ENCODE measurements at places on chromosomes 16 and 17.
A peak's percentile ranks its signal among the peaks of the same experiment; 100 is the strongest.

- DNase-seq, result no peak
Observed at GRCh38 chr17:78019976-78020716, 61.6 kb downstream of the TNRC6C start.

GRCh38 chr17:48296453-48296852, 133.6 kb downstream of the SKAP1 start:
- DNase-seq, result peak; percentile 32

GRCh38 chr16:65667011-65667578, 545.2 kb upstream of the CDH11 start:
- DNase-seq, result peak; percentile 1

DNA sequence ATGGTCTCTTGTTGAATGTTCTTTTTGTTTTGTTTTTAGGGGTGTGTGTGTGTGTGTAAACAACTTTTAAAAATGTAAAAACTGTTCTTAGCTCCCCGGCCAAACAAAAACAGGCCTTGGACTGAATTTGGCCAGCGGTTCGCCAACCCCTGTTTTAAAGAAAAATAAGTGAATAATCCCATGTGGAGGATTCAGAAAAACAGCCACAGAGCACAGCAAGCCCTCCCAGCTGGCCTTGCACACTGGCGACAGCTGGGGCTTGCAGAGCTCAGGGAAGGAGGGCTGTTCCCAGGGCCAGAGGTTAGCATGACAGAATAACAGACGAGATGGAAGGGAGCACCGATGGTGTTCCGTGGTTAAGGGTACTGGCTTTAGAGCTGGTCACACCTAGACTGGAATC, 39.0 kb downstream of the EMP2 start:
- no peak for DNase-seq

DNA sequence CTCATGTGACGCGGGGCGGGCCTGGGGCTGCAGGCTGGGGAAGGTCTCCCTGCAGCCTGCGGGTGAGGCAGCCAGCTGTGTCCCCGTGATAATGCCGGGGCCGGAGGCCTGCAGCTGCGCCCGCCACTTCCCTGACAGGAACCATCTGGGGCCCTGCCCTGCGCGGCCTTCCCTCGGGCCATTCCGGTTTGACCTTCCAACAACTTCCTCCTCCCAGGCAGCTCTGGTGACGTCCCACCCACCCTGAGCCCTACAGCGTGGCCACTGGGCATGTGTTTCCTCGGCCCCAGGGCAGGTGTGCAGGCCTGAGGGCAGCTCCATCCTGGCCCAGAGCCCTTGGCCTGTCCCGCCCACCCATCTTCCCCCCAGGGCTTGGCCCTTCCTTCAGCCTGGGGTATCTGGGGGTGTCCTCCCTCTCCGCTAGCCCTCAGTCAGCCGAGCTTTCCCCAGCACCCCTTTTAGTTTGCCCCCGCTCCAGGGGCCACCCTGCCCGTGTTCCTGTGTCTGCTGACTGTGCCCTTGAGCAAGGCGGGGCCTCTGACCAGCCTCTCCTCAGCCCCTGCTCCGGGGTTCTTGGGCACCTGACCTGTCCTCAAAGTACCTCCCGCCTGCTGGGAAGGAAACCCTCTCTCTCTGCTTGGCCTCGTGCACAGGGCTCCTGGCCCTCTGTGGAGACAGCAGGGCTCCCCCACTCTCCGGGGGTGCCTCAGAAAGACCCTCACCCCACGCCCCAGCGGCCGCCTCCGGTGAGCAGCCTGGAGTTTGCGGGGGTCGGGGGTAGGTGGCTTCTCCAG, at the start of gene CBFA2T3:
Gene CBFA2T3 (minus strand): TSS at position 190 of the 794 bp plus-strand sequence. CDS start 400 bp downstream, outside the sequence.
- DNase-seq, result no peak

DNA sequence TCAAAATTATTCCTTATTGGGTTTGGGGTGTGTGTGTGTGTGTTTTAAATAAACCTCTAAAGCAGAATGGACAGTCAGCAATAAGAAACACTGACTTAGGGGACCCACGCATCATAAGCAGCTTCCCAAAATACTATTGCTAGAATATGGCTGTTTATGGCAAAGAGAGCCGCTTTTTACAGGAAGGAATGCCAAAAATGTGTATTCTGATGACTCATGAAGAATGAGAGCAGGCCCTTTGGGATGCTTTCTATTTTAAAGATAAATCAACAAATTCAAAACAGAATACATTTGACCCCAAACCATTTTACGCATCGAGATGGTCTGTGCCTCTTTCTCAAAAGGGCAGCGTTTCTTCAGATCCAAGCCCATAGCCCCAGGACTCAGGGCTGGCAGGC, 37.5 kb downstream of the ARHGAP17 start:
- DNase-seq, result no peak

DNA sequence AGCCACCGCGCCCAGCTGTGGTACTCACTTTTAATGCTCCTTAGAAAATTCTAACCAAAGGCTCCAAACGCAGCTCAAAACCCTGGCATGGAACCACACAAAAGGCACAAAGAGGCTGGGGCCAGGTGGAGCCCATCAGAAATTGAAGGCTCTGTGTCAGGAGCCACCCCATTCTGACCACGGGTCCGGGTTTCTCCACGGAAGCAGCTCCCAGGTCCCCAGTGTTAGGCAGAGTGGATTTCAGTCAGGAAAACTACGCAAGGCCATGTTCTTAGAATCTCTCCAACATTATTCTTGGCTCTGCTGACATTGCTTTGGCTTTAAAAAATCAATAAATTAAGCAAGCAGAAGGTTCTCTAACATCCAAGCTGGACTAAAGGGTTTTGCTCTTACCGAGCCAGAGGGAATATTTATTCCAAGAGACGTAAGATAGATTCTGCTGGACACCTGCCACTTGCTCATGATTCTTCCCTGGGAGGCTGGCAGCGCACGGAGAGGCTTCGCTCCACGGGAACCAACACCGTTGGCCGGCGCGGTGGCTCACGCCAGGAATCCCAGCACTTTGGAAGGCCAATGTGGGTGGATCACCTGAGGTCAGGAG, 93.5 kb downstream of the NXN start:
- DNase-seq, result peak; percentile 50

- DNase-seq, result no peak
Observed at GRCh38 chr17:56908001-56908542, 5.8 kb downstream of the TRIM25 start.

DNA sequence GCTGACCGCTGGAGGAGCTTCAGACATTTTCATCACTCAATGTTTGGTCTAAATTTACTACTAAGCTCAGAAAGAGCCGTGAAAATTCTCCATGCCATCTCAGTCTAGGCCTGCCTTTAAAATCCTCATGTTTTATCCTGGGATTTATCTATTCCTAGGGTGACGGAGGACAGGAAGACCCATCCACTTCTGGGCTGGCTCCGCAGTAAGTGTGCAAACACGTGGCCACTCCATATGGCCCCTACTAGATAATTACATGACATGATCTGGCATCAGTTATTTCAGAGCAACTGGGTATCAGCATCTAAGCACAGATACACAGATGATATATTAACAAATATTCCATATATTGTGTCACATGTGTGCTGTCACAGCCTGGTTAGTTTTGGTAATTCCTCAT, 77.8 kb upstream of the HS3ST4 start:
- DNase-seq, result no peak

- no peak for DNase-seq
Observed at GRCh38 chr16:1311212-1311737, 1.8 kb downstream of the UBE2I start.

DNA sequence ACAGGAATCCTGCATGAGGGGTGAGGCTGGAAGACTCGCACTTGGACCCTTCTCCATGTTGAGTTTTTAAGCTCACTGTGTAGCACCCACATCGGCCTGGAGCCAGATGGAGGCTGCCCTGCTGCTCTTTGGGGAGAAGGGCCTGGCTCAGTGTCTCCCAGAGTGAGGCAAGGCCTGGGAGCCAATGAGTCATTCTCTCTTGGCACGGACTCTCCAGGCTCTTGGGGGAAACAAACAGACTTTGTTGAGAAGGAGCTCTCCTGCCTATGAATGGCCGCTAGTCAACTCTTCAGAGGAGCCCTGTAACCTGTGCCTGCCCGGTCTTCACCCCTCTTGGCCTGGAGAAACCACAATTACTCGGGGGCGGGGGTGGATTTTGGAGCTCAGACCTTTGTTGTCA, 50.8 kb upstream of the MAF start:
- DNase-seq, result no peak

GRCh38 chr16:88545781-88546180, 24.4 kb upstream of the ZC3H18 start:
- no peak for DNase-seq

- no peak for DNase-seq
Observed at GRCh38 chr17:28865946-28866752, 11.3 kb downstream of the ERAL1 start.

DNA sequence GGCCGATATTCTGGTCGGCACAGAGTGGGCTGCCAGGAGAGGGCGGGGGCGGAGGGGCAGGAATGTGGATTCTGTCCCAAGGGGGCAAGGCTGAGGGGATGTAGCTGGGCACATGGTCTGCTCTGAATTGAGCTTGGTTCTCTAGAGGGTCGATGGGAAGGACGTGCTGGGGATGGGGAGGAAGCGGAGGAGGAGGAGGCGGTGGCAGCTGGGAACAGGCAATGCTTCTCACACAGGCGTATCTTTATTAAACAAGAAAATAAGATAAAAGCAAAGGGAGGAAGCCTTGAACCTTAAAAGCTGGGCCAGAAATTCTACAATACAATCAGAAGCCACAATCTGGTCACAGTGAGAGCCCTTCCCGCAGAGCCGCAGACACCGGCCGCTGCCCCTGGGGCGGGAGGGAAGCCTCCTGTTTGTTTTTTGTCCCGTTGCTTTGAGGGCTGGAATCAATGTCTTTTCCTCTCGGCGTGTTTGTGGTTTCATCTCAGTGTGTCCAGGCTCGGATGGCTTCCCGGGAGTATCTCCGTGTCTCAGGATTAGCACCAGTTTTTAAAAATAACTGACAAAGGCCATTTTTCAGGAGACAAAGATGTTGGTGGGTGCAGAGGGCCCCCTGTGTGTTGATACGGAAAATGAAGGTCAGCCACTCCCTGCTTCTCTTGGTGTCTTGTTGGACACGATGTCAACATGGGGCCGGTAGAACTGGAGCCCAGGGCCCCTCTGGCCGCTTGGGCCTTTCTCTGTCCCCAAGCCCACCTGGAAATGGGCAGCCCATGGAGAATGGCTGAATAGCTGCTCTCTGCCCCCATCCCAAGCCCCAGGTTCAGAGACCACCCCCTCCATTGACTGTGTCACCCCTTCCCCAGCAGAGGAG, 12.3 kb upstream of the SLC7A5 start:
- peak; percentile 49 for DNase-seq

DNA sequence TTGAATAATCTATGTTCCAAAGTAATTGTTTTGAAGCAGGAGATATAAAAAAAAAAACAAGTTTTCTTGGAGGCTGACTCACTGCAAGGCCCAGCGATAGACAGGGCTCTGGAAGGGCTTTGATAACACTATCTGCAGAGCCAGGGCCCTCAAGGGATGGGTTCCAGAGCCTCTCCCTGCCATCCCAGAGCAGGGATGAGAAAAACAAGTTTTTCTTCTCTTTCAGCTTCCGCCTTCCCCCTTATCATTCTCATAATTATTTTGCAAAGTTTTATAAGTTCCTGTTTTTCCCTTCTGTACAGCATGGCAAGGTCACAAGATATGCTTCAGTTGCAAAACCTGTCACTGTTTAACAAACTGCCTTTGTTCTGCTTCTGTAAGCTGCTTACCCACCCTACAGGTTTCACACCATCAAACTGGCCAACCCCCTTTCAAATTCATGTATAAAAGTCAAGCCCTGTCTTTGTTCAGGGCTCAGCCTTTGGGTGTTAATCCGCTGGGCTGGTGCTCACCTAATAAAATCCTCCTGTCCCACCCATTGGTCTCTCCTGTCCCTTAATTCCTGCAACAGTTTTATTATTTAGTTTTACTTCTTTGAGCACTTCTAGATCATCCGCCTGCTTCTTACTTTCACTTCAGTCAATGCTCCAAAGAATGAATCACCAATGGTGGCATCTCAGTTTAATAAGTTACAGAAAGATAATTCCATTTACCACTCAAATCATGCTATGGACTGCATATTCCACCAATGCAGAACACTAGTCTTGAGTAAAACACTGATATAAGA, 5.6 kb upstream of the THUMPD1 start:
- no peak for DNase-seq

DNA sequence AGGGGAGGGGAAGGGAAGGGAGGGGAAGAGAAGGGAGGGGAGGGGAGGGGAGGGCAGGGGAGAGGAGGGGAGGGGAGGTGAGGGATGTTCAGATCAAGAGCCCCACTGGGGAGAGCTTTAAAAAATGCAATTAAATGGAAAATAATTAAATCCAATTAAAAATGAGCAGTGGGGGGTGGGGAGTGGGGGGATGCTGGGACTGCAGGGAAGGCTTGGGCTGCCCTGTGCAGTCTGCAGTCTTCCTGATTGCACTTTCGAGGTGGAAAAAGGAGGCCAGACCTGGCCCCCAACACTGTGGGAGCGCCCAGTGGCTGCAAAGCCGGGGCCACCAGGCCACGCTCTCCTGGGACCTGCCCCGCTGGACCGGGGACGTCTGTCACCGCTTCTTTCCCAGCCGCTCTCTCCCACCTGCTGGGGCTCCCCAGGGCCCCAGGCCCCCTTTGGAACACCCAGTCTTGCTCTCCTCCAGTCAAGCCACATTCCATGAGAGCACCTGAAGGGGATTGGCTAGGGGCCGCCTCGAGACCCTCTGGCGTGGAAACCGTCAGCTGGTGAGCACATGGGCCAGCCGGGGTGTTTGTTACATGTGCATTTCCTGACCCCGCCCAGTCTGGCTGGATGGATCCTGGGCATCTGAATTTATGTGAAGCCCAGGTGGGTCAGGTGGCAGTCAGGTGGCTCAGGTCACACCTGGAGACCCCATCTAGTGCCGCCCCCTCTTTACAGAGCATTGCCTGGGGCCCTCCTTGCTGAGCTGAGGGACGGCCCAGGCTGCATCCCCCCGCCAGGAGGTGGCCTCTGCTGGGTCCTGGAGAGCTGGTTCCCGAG, 37.6 kb upstream of the CBFA2T3 start:
- DNase-seq, result no peak

All from NCI-H1092 treated with DMSO at 0.1 percent for 48 hours (cell line).